Effector memory CD4-positive, alpha-beta T cell (primary cell): ENCODE measurements at places on chromosomes 12 and 14.

DNA sequence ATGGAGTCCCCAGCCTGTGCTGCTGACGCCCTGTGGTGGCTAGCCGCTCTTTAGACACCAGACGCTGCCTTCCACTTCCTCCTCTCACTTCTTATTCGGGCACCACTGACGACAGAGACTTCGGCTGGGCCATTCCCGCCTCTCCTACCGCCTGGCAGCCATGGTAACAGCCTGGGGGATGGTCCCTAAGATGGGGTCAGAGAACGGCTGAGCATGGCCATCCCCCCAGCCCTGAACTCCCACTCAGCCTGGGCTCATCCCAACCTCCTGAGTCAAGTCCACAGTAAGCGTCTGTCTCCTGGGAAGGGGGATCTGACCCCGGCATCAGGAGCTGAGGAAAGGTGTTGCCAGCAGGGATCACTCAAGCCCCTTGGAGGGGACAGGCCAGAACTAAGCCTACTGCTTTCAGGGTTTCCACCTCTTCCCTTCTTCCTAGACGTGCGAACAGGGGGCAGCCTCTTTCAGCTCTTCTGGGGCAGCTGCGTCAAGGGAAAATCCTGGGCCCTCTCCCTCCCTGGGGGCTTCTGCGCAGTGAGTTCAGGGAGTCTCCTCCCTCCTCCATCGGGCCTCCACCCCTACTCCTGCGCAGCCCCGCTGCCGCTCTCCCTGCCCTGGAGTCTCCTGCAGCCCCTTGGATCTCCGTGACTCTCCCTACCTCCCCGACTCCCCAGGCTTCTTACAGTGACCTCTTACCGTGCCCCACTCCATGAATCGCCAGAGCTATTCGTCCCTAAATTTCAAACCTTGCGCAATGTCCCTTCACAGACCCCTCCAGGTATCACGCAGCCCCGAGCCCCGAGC lies 643 bp upstream of the TAMALIN start:
- no peak for DNase-seq

- no peak for DNase-seq
Measured at GRCh38 chr12:70796989-70797388, 123.5 kb downstream of the PTPRR start.

DNA sequence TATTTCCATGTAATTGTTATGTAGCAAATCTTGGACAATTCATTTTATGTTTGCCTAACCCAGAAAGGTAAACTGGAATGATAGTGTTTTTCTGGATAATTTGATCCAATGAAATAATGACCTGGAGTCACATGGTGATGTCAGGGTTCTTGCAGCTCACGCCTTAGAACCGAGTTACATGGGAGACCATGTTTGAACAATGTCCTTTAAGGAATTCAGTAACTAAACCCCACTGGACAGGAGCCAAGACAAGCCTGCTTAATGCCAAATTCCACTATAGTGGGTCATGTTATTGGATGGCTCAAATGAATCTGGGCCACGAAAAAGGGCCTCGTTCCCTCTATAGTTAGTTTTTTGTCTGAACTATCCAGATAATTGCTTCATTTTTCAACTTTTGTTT lies 255.8 kb upstream of the HMGA2 start:
- DNase-seq: no peak

GRCh38 chr12:116990971-116991966 lies 80.5 kb downstream of the FBXW8 start:
- DNase-seq: no peak

- no peak for DNase-seq
Measured at GRCh38 chr14:53306911-53307310, 153.8 kb upstream of the DDHD1 start.

DNA sequence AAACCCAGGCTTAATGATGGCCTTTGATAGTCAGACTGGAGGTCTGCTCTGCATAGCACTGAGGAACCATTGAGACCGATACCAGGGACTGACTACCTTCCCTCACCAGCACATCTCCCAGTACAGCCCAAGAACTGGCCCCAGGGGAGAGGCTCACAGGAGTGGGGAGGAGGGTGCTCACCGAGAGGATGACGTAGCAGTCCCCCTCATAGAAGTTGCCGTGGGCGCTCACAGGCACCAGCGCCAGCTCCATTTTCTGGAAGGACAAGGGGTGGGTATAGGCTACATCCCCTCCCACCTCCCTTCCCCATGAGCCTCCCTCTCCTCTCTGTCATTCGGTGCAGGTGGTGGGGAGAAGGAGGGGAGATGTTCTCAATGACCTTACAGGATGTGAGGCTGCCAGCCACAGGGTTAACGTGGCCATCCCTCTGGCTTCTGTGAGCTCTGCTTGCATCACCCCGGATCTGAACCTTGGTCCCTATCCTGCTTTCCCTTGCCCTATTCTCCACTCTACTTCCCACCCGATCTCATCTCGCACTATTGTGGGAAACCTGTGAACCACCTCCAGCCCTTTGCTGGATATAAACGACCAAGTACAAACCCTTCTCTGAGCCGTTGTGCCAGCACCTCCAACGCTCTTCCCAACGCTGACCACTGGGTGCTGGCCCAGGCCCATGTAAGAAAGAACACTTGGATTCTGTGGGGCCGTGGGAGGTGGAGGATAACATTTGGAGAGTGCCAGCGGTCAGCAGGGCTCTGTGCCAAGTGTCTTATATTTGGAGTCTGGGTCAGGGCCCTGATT lies 4.4 kb downstream of the AVIL start:
- no peak for DNase-seq

- no peak for DNase-seq
Measured at GRCh38 chr12:76883151-76883550, 4.3 kb upstream of the CSRP2 start.

DNA sequence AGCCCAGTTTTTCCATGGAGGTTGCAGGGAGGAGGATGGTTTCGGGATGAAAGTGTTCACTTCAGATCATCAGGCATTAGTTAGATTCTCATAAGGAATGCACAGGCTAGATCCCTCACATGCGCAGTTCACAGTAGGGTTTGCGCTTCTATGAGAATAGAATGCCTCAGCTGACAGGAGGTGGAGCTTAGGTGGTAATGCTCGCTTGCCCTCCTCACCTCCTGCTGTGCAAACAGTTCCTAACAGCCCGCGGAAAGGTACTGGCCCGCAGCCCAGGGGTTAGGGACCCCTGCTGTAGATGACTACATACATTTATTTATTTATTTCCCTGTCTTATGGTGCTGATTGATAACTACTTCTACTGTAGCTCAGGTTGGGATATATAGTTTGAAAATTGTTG lies 93.2 kb downstream of the FBXO33 start:
- DNase-seq: no peak

DNA sequence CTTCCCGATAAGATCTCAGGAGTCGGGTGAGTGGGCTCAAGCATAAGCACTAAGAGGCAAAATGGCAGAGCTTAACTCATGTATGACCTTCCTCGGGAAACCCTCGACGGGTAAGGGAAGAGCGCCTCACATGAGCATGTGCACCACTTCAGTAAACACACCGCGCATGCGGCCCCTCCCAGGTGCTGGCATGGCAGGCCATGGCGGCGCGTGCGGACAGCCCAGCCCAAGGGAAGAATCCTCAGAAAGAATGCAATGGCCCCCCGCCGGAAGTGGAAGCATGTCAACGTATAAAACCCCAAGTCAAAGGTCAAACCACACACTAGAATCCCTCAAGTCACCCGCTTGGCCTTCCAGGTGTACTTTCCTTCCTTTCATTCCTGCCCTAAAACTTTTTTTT lies 6.6 kb upstream of the TNFAIP2 start:
- DNase-seq: no peak

DNA sequence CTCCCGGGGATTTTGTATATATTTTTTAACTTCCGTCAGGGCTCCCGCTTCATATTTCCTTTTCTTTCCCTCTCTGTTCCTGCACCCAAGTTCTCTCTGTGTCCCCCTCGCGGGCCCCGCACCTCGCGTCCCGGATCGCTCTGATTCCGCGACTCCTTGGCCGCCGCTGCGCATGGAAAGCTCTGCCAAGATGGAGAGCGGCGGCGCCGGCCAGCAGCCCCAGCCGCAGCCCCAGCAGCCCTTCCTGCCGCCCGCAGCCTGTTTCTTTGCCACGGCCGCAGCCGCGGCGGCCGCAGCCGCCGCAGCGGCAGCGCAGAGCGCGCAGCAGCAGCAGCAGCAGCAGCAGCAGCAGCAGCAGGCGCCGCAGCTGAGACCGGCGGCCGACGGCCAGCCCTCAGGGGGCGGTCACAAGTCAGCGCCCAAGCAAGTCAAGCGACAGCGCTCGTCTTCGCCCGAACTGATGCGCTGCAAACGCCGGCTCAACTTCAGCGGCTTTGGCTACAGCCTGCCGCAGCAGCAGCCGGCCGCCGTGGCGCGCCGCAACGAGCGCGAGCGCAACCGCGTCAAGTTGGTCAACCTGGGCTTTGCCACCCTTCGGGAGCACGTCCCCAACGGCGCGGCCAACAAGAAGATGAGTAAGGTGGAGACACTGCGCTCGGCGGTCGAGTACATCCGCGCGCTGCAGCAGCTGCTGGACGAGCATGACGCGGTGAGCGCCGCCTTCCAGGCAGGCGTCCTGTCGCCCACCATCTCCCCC lies 777 bp downstream of the ASCL1 start:
- DNase-seq: no peak

GRCh38 chr12:14422516-14423230 lies 57.2 kb downstream of the ATF7IP start:
- DNase-seq: no peak

DNA sequence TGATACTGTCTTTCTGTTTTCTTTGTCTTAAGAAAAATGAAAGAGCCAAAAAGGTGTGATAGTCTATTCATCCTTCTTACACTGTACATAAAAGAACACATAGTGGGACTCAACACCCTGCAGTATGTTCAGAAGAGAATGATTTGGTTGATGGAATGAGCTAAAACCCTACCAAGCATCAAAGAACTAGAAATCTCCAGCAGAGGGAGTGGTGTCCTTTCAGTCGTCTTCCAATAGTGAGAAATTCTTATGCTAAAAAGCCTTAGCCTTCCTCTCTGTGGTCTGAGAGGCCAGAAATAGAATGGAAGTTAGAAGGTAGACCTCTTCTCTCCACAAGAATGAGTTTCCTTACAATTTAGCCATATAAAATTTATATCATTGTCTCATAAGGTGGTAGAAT lies 393.4 kb upstream of the SEL1L start:
- no peak for DNase-seq

- no peak for DNase-seq
Measured at GRCh38 chr12:14843425-14843887, at the start of gene ART4. Gene ART4, minus strand, starts transcription at chr12:14843526. Its CDS starts 413 bp downstream, at chr12:14843113.

GRCh38 chr12:30622509-30622908 lies 73.2 kb downstream of the IPO8 start:
- no peak for DNase-seq

DNA sequence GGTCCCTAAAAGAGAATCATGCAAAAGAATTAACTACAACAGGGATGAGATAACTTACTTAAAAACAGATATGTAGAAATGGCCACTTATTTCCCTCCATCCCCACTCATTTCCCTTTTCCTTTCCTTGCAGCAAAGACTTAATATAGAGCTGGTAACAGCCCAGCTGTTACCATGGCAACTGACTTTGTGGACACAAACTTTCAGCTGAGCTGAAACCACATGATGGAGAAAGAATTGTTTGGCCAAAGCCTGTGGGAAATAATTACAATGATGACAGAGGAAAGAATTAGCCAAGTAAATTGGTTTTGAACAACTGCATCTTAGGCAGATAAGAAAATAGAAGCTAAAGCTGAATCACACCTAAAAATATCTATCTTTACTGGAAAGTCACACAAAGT lies 364.9 kb downstream of the GALC start:
- DNase-seq: no peak

DNA sequence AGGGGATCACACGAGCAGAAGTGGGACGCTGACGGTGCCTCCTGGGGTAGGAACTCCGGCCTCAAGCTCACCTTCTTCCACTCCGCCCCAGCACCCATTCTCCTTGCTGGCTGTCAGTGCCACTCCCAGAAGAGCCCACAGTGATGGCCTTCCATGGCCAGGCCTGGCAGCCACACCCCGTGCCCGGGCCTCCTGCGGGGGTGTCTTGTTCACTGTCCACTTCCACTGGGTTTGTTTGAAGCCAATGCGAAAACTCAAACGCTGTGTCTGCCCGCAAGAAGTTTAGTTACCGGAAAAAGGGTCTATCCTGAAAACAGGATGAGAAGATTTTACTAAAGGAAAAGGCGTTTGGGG lies 38.1 kb downstream of the CCDC88C start:
- DNase-seq: no peak

DNA sequence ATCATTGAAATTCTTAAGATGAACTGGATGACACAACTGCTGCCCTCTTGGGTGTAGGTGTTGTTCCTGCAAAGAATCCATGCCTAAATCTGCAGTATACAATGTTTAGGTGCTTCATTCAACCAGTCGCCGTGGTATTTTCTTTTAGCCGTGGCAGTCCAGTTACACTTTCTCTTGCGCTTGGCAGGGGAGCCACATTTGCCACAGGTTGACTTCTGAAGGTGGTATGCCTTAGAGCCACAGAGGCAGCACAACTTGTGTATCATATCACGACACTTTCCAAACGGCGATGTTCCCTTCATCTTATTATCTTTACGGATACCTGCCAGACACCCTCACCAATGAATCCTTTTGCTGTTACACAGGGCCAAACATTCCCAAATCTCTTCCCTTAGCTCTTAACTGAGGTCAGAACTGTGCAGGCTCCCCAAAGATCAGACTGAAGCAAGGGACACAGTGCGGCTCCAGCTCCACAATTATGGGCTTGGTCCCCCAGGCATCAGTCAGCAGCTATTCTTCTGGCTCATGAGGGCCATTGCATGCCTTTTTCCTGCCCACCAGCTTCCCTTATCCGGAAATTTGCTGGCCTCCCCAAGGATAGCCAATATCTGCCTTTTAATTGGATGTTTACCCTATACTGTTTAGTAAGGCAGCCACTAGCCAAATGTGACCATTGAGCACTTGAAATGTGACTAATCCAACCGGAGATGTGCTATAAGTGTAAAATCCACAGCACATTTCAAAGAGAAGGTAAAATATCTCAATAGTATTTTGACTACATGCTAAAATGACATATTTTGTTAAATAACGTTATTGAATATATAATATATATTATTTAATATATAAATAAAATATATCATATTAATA lies 50.7 kb downstream of the SENP1 start:
- DNase-seq: no peak

- no peak for DNase-seq
Measured at GRCh38 chr12:62865937-62866336, 69.0 kb downstream of the PPM1H start.

DNA sequence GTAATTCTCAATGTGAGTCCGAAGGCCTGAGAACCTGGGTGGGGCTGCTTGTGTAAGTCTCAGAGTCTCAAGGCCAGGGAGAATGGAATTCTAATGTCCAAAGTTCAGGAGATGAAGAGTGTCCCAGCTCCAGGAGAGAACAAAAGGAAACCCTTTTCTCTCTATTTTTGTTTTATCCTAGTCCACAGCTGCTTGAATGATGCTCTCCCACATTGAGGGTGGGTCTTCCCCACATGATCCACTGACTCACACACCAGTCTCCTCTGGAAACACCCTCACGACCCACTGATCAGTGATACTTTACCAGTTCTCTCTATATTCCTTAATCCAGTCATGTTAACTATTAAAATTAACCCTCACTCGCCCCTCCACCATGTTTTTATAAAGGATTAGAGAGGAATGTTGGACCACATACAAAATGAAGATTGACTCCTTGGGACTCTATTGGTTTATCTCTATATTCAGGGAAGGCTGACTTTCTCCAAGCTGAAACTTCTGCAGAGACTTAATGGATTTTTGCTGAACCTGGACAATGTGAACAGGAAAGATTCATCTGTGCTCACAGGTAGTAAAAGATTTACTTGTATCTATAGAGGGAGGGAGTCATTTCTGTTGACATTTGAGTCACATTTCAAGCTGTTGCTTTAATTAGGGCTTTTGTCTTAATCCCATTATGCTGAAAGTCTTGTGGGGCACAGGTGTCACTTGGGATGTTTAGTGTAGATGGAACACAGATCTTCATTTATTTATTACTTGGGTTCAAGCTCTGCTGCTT lies 1061.0 kb upstream of the TMEM132C start:
- DNase-seq: no peak

- DNase-seq: no peak
Measured at GRCh38 chr12:102417055-102417454, 63.3 kb downstream of the IGF1 start.
